Omental fat pad (tissue), 4 donors: ENCODE measurements at places on chromosomes 3 and 15. TPM values are rescaled to one million over a fixed set of nuclear protein-coding genes. Genes with fewer than 3 reads are reported as not detected.

GRCh38 chr3:190601622-190602021 is 87.7 kb downstream of the IL1RAP start:
- no peak for DNase-seq

GRCh38 chr3:30299674-30300385 is 306.6 kb upstream of the TGFBR2 start:
- DNase-seq: no peak

- no peak for DNase-seq
Measured at GRCh38 chr3:138801792-138802191, 32.9 kb downstream of the PIK3CB start.

DNA sequence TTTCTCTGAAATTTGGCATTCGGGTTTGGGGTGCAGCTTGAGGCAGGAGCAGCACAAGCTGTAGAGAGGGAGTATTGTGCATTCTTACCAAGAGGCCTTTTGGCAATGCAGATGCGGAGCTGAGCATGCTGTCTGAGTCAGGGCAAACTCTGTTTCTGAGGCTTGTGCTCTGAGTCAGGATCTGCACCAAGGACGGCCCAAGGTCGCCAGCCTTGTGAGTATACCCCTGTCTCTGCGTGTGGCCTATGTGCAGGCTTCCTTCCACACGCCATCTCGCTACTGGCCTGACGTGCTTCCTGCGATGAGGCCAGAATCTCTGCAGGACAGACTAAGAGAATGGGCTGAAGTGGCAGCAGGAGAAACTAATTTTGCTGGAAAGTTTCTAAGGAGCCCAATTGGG is 83.8 kb upstream of the ROPN1 start:
- no peak for DNase-seq

DNA sequence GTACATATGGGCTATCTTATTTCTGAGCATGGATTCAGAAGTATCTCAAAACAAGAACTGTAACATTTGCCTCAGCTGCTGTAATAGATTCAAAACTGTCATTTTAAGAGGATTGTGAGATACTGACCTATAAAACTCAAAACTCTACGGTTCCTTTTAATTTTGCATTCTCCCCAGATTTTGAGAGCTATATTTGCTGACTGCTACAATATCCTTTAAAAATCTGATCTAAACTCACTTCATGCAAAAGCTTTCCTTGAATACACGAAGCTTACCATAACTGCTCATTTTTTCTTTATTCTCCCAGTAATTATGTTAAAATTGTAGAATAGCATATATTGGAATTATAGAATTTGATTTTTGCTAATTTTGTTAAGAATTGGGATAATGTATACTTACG is 158.7 kb upstream of the ROBO1 start:
- DNase-seq: no peak

GRCh38 chr15:84657748-84658079 is 285 bp downstream of the NMB start:
- no peak for DNase-seq

- DNase-seq: no peak
Measured at GRCh38 chr3:107600780-107601179, 78.0 kb downstream of the BBX start.

DNA sequence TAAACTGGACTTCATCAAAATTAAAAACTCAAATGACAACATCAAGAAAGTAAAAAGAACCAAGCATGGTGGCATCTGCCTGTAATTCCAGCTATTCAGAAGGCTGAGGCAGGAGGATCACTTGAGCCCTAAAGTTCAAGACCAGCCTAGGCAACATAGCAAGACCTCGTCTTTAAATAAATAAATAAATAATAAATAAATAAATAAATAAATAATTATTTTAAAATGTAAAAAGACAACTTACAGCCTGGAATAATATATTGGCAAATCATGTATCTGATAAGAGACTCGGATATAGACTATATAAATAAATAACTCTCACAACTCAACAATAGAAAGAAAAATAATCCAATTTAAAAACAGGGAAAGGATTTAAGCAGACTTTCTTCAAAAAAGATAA is 4.3 kb upstream of the PPARG start:
- DNase-seq: no peak

DNA sequence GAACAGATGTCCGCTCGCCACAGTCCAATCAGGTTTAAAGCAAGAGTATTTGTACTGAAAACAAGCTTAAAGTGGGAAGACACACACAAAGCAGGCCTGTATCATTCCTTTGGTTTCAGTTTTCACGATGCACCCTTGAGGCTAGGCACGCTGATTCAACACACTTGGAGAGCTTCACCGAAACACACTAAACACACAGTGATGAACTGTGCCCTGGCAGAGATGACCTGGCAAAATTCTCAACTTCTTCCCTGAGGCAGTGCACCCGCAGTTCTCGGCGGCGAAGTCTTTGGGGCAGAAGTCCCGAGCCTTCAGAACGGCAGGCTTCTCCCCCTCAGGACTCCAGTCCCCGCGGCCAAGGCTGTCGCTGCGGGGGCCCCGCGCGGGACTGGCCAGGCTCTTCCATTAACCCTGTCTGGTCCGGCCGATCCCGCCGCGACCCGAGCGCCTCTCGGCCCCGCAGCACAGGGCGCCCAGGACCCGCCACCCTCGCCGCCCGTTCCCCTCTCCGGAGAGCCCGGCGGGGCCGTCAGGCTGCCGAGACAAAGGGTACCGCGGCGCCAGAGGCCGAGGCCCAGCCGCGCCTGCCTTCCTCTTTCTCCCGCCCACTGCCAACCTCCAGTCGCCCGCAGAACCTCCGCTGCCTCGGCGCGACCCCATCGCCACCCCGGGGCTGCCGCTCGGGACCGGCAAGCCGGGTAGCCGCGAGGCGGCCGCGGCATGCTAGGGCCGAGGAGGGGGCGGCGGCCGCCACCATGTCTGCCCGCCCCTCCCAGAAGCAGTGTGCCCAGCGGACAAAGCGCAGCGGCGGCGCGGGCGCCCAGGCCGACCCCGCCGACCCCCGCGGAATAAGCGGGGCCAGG is 792 bp downstream of the GABPB1 start:
- no peak for DNase-seq

GRCh38 chr3:119944091-119944490 is 150.2 kb downstream of the GSK3B start:
- no peak for DNase-seq

- no peak for DNase-seq
Measured at GRCh38 chr15:68309024-68309423, 31.5 kb downstream of the FEM1B start.

DNA sequence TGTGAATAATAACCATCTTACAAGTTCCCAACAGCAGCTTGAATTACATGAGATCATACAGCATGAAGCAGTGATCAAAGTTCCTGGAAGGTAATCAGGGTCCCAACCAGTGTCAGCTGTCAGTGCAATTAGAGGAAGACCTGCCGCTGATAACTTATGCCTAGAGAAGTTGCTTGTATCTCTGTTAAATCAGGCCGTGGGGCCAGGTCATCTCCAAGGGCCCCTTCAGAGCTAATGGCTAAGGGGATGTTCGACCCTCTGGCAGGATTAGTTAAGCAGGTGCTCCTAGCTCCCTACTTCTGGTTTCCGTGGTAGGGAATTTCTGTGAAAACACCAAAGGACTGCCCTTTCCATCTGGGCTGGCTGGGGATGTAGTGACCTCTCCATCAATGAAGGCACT is 251.0 kb downstream of the FAM43A start:
- no peak for DNase-seq

DNA sequence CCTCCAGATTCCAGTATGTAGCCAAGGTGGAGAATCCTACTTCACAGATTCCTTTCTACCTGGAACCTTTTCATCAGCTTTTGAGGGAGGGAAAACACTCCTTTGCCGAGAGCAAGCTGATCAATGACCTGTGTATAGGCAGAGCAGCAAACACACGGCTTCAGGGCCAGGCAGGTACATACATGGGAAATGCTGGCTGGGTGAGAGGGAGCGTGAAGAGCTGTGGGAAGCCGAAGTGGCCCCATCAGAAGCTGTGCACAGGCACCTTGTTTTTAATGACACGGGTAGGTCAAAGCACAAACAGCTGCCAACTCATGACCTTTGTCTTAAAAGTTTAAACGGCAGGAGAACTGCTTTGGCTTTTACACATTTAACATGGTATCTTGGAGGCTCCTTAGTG is 25.3 kb downstream of the STARD5 start:
- no peak for DNase-seq

GRCh38 chr3:115062009-115062408 is 85.1 kb downstream of the ZBTB20 start:
- no peak for DNase-seq

DNA sequence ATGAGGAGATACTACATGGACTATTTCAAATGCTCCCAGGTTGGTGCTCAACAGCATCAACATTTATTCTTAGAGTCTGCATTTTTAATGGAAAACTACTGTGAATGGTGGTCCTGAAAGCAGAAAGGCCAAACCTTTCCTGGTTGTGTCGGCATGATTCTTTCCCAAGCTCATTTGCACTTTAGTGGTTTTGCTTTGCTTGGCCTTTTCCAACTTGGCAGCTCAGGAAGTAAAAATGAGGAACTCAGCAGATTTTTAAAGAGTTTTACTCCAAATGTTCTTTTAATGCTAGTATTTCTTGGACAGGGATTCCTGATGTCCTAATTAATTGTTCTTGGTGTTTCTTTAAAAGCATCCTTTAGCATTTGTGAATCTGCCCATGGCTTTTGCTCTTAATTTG is 197.4 kb downstream of the SLC9A9 start:
- DNase-seq: no peak

GRCh38 chr15:51801391-51801835 is 28.0 kb upstream of the TMOD3 start:
- no peak for DNase-seq

DNA sequence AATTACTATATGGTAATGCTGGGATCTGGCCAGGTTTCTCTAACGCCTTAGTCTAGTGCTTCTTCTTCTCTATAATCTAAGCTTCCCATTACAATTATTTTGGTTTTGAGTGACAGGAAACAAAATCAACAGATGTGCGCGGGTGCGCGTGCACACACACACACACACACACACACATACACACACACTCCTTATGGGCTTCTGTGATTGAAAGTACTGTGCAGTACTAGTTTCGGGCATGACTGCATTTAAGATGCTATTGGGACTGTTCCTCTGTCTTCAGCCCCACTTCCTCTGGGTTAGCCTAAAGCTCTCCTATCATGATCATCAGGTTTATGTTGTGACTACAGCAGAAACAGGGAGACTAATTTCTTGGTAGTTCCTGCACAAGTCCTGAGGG is 32.2 kb downstream of the EPHB1 start:
- no peak for DNase-seq

DNA sequence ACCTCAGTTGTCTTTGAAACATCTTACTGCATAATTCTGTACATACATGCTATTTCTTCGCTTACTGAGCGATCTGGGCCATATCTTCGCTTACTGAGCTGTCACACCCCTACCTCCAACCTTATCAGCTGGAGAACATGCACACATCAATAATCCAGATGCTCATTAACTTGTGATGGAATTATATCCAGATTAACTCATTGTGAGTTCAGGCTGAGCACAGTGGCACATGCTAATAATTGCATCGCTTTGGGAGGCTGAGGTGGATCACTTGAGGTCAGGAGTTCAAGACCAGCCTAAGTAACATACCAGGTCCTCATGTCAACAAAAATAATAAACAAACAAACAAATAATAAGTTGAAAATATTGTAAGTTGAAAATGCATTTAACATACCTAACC is 19.3 kb upstream of the ANXA2 start:
- DNase-seq: no peak

GRCh38 chr15:101276501-101277037 is 716 bp downstream of the SELENOS start:
- DNase-seq: no peak

DNA sequence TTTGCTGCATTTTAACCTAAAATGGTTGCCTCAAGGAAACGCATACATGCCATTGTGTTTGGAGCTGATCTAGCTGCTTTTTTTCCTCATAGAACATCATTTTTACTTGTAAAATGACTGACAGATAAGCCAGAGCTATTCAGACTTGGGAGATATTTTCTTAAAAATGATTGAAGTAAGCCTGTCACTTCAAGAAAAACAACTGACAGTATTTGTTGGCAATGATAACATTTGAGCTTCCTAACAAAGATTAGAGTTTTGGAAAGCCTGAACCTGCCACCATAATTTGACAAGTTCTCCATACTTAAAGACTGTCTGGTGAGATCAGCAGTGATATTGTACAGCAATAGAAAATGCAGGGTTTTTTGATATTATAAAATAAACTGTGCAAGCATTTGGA is 27.6 kb upstream of the MRPL3 start:
- DNase-seq: no peak

GRCh38 chr3:23808525-23808924 is 2.8 kb downstream of the UBE2E1 start:
- DNase-seq: no peak

- no peak for DNase-seq
Measured at GRCh38 chr3:153958635-153959595, 162.3 kb upstream of the ARHGEF26 start.

GRCh38 chr15:50071551-50072258 is 47.3 kb downstream of the ATP8B4 start:
- no peak for DNase-seq

DNA sequence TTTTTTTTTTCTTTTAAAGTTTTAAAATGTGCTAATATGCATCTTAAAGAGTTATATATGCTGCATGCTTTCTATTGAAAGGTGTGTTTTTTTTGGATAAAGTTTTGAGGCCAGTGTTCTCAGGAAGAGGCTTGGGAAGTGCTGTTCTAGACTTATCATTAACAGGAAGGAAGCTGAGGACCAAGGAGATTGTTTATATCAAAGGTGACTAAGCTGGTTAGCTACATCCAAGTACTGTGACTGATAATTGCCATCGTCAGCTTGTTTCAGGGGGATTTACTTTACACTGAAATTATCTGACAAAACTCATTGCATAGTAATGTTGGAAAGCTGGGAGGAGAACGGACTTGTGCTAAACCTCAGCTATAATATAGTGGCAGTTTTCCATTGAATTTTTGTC is 36.3 kb upstream of the UTS2B start:
- DNase-seq: no peak

GRCh38 chr3:46930166-46930944 is 46.2 kb downstream of the CCDC12 start:
- DNase-seq: no peak

- DNase-seq: no peak
Measured at GRCh38 chr3:14319654-14320182, 82.7 kb upstream of the SLC6A6 start.

Gene PPP4R2
- total RNA-seq: 55.0 TPM

Gene DNAJA4
- 21.8 TPM for total RNA-seq

Gene PP2D1
- total RNA-seq: not detected

Gene COL6A5
- not detected for total RNA-seq

Gene KBTBD12
- total RNA-seq: 0.63 TPM

Gene SEMA6D
- 5.4 TPM for total RNA-seq

Gene SHC4
- 0.48 TPM for total RNA-seq

Gene FAM81A
- total RNA-seq: not detected

Gene SNX33
- total RNA-seq: 19.9 TPM

Gene KY
- not detected for total RNA-seq

Gene NSUN3
- total RNA-seq: 10.2 TPM

Gene RAB8B
- 54.8 TPM for total RNA-seq

Gene SLC22A13
- total RNA-seq: 0.95 TPM

Gene C3orf49
- not detected for total RNA-seq

Gene STRIT1
- total RNA-seq: not detected
